ENCODE measurements at places on chromosomes 12 and 14.
A peak's percentile ranks its signal among the peaks of the same experiment; 100 is the strongest.

GRCh38 chr12:121996945-121997612, 24.6 kb upstream of the BCL7A start:
- no peak for DNase-seq

DNA sequence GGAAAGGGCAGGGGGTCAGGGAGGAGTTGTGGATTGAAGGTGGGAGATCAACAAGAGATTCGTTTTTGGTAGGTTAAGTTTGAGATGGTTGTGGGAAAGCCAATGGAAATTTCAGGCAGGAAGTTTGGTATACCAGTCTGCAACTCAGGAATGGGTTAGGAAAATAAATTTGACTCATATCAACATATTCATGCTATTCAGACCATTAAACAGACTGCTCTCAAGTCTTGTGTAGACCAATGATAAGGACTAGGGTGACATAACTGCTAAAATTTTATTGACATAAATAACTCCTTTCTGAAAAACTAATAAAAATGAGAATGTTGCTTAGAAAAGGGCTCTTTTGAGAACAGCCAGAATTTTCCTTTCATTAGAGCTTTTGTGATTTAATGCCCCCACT, 60.0 kb downstream of the PLEKHA5 start:
- no peak for DNase-seq

DNA sequence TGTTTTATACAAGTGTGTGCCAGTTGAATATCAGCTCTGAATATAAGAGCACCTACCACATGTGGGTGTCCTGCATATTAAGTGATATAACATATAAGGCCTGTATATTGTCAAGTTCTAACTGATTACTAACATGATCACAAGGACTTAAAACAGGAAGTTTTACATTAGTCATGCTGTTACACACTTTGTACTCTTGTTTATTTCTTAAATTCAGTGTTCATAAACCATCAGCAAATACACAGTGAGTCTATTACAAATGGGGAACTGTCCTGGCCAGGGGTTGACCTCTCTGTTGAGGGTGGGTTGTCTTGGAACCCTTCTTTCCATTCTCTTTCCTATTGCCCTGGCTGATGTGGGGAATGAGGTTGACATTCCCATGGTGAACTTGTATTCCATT, 19.1 kb downstream of the HELB start:
- DNase-seq, result no peak

GRCh38 chr12:39235990-39236767, 206.7 kb downstream of the KIF21A start:
- no peak for DNase-seq

GRCh38 chr14:47935332-47935731, 259.9 kb upstream of the MDGA2 start:
- no peak for DNase-seq

- DNase-seq, result no peak
These were observed 152.3 kb upstream of the EGLN3 start for GRCh38 chr14:34103176-34103575.

DNA sequence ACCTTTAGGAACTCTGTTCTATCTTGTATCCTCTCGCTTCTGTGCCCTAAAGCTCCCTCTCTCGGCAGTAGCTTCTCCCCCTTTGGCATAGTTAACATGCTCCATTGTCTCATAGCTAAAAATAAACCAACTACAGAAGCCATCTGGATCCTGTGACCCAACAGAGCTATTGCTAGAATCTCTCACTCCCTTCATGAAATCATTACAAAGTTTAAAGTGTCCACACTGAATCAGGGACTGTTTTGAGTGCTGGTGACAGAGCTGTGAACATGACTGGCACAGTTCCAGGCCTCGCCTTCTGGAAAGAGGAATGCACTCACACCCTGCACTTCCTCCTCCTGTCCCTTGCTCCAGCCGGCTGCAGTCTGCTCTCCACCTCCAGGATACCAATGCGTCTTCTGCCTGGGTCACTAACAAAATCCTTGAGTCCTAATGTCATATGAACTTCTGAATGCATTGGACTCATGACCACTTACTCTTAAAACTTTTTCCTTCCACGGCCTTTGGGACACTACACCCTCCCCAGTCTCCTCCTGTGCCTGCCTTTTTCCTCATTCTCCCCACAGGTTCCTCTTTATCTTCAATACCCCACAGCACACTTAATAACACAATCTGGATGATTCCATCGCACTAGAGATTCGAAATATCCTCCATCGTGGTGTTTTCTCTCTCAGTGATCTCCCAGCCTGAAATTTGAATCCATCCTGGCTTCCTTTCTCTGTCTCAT, 13.2 kb downstream of the PLBD1 start:
- no peak for DNase-seq

DNA sequence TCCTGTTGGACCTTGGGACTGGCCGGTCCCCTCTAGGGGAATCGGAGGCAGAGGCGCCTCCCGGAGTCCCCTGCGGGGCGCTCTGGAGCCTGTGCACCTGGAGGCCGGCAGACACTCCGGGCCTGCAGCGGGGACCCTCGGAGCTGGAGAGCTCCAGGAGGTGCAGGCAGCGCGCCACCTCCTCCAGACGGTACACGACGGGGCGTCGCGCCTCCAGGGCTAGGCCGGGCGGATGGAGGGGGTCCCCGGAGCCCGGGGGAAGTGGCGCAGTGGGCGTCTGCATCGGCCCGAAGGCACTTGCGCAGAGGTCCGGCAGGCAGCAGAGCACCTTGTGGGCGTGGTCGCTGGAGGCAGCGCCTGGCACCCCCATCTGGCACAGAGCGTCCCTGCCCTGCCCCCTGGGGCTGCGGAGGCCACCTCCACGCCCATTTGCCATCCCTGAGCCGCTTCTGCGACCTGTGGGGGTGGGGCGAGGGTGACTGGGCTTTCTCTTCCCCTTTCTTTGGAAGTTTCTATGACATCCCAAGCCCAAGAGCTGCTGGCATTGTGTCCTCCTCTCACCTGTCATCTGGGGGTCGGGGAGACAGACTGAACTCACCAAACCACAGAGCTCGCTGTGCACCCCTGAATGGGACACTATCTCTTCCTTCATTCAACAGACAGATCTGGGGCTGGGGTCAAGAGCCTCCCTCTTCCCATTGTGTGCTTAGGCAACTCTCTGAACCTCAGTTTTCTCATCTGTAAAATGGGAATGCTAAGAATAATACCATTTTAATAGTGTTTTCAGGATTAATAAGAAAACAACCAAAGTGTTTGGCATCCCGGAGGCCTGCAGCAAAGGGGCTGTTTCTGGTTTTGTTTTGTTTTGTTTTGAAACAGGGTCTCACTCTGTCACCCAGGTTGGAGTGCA, 37.5 kb upstream of the CORO1C start:
- peak; percentile 72 for DNase-seq

DNA sequence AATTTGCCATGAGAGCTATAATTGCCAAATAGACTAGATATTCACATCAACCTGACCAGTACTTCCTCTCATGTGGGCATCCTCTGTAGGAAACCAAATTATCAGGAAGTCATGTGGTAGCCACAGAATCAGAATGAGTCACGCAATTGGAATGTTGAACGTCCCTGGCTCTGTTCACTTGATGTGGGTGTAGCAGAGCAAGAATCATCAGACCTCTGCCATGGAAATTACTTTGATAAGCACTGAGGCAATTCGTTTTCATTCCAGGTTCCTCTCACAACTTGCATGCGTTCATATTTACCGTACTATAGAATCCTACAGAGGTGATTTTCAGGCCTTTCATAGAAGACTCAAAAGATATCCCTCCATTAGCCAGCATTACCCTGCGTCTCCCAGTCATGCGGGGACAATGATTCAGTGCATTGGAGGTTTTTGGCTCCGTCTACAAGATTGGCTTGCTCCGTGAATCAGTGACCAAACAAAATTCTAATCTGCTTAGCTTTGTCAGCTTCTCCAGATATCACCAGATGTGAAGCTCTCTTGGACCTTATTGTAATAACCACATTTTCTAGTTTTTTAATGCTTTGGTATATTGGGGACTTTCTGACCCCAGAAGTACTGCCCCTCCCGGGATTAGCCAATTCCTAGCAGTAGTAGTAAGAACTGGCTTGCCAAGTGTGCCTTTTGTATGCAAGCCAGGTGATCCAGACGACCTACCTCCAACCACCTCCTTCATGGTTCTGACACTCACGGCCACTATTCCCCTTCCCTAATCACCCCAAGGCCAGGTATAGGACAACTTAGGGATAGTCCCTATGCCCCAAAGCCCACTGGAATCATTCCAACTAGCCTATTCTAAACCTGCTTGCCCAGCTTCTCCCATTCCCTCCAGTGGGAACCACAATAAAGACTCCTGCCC, 133.4 kb downstream of the KICS2 start:
- no peak for DNase-seq

DNA sequence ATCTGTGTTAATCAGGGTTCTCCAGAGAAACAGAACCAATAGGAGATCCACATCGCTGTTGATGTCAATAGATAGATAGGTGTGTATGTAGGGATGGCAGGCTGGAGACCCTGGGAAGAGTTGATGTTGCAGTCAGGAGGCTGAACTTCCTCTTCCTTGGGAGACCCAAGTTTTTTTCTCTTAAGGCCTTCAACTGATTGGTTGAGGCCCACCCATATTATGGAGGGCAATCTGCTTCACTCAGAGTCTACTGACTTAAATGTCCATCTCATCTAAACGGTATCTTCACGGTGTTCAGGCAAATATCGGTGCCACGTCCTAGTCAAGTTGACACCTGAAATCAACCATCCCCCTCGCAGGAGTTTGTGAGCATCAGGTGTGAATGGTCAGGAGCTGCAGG, 63.0 kb downstream of the ETV6 start:
- DNase-seq, result no peak

GRCh38 chr14:60350366-60350720, 101.3 kb downstream of the PPM1A start:
- DNase-seq, result no peak

GRCh38 chr14:23076785-23077408, 18.0 kb downstream of the ACIN1 start:
- DNase-seq, result no peak
